CD8-positive, alpha-beta memory T cell (primary cell): ENCODE measurements at places on chromosomes 16 and 17. TPM values are rescaled to one million over a fixed set of nuclear protein-coding genes. Genes with fewer than 3 reads are reported as not detected.

IRX6 gene
- not detected for total RNA-seq

PDILT gene
- not detected for total RNA-seq

SOX8 gene
- total RNA-seq: 0.62 TPM

KRTAP4-1 gene
- not detected for total RNA-seq

SCRN2 gene
- total RNA-seq: 18.0 TPM

OR1A1 gene
- total RNA-seq: not detected

CNGB1 gene
- total RNA-seq: not detected

RNF222 gene
- total RNA-seq: not detected

SLFN12 gene
- 7.4 TPM for total RNA-seq

DNA sequence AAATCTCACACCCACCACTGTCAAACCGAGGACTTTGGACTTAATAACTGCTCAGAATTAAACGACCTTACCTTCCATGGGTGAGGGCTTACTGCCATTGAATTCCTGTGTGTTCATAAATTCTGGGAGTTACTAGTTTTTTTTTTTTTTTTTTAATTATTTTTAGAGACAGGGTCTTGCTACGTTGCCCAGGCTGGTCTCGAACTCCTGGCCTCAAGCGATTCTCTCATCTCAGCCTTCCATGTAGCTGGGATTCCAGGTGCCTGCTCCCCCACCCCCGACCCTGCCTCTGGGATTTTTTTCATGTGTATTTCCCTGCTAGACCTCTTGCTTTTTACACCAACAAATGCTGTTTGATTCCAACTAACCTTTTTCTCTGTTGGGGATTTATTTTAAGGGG is 14.9 kb upstream of the CD300A start:
- H3K27ac ChIP-seq: no peak overlapping the region
- DNase-seq: no peak
- H3K27me3 ChIP-seq: no peaks in the 10 kb centered on the region
- H3K4me3 ChIP-seq: no peak overlapping the region
- H3K4me1 ChIP-seq: peaks cover 18% of the 10 kb centered on the region

DNA sequence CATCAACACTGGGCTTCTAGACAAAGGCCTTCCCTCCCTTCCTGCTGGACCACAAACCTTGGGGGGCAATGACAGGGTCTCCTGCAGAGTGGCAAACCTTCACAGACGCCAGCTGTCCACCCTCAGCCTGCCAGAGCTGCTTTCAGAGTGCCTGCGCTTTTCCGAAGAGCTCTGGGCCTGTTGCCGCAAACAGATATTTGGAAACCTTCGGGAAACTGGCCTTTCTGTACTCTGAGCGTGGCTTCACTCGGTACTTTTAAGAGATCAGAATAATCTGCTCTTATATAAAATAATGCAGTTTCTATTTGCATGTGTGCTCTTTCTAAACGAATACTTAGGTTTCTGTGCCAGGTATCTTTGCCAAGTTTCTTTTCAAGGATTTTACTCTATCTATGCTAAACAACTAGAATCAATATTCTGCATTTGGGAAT is 152.1 kb upstream of the CHMP6 start:
- no peak overlapping the region for H3K27ac ChIP-seq
- peaks cover 4% of the 10 kb centered on the region for H3K36me3 ChIP-seq
- no peaks in the 10 kb centered on the region for H3K27me3 ChIP-seq
- no peak overlapping the region for H3K4me3 ChIP-seq
- DNase-seq: no peak

DNA sequence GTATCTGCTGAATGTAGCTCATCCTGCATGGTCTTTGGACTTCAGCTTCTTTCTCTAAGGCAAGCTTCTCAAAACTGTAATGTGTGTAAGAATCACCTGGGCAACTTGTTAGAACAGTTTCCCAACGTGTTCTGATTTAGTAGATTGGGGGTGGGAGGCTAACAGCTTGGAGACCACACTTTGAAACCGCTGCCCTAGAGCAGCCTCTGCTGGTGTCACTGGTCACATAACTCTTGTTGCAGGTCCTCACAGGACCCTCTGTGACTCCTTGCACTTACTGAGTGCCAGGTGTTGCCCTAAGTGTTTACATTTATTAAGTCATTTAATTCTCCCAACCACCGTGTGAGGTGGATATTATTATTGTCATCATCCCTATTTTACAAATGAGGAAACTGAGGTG is 9.9 kb downstream of the SLC35G3 start:
- H3K36me3 ChIP-seq: no peaks in the 10 kb centered on the region
- no peak for DNase-seq
- H3K4me3 ChIP-seq: no peak overlapping the region
- peaks cover 38% of the 10 kb centered on the region for H3K4me1 ChIP-seq
- H3K27me3 ChIP-seq: no peaks in the 10 kb centered on the region
- no peak overlapping the region for H3K27ac ChIP-seq

- H3K4me3 ChIP-seq: no peak overlapping the region
- no peak for DNase-seq
- H3K36me3 ChIP-seq: no peaks in the 10 kb centered on the region
- H3K27me3 ChIP-seq: no peaks in the 10 kb centered on the region
Observed at GRCh38 chr17:76593959-76594358, 8.3 kb upstream of the ST6GALNAC2 start.

DNA sequence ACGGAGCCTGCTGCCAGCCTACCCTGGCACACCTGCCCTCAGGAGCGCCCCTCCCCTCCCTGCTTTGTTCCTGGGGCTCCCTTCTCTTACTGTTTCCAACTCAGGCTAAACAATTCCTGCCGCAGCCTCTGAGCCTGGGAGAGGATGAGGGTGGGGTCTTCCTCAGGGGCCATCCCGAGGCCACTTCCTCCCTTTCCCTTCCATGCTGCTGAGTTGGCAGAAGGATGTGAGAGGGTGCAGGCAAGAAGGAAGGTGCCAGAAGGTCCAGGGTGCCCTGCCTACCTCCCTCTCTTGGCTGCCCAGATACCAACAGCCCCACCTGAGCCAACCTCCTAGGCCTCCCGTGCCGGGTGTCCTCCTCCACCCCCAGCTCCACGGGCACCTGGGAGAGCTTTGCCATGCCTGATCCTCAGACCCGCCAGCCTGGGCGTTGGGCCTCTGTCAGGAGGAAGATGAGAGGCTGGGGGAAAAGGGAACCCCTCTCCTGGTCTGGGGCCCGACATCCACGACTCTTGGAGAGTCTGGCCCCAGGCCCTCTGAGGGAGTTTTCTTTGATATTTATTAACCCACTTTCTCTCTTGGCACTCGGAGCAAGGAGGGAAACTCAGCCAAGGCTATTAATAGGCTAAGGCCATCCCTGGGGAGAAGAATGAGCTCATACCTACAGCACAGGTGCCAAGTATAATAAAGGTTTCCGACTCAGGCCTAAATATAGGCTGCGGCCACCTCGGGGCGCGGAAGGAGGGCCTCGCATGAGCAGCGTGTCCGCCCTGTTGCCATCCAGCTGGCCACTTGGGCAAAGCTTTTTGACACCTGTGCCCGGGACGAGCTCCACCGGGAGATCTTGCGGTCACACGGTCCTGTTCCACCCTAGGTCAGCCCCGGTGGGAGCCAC is 232.0 kb downstream of the ENGASE start:
- H3K4me3 ChIP-seq: no peak overlapping the region
- no peaks in the 10 kb centered on the region for H3K27me3 ChIP-seq
- DNase-seq: no peak
- H3K4me1 ChIP-seq: no peaks in the 10 kb centered on the region
- no peak overlapping the region for H3K27ac ChIP-seq

GRCh38 chr16:64481497-64481896 is 640.4 kb downstream of the CDH11 start:
- H3K27me3 ChIP-seq: no peaks in the 10 kb centered on the region
- no peak overlapping the region for H3K27ac ChIP-seq
- no peak for DNase-seq
- H3K36me3 ChIP-seq: no peaks in the 10 kb centered on the region
- no peak overlapping the region for H3K4me3 ChIP-seq
- H3K4me1 ChIP-seq: no peaks in the 10 kb centered on the region

- DNase-seq: no peak
- peaks cover 39% of the 10 kb centered on the region for H3K4me1 ChIP-seq
- H3K36me3 ChIP-seq: no peaks in the 10 kb centered on the region
- peak overlapping the region; percentile 82 for H3K4me3 ChIP-seq
- H3K27ac ChIP-seq: peak overlapping the region; percentile 75
Observed at GRCh38 chr17:45149669-45150664, 1.7 kb downstream of the HEXIM1 start.

DNA sequence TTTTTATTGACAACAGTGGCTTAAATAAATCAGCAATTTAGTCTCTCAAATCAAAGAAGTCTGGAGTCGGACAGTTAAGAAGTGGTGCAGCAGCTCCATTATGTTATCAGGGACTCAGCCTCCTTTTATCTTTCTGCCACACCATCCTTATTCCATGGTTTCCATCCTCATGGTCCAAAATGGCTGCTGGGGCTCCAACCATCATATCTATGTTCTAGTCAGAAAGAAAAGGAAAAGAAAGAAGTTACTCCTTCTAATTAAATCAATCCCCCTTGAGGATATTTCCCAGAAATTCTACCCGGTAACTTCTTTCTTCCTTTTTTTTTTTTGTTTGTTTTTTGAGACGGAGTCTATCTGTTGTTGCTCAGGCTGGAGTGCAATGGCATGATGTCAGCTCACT is 109.5 kb downstream of the HS3ST2 start:
- H3K27ac ChIP-seq: no peak overlapping the region
- no peaks in the 10 kb centered on the region for H3K27me3 ChIP-seq
- DNase-seq: no peak
- no peaks in the 10 kb centered on the region for H3K36me3 ChIP-seq
- no peaks in the 10 kb centered on the region for H3K4me1 ChIP-seq

DNA sequence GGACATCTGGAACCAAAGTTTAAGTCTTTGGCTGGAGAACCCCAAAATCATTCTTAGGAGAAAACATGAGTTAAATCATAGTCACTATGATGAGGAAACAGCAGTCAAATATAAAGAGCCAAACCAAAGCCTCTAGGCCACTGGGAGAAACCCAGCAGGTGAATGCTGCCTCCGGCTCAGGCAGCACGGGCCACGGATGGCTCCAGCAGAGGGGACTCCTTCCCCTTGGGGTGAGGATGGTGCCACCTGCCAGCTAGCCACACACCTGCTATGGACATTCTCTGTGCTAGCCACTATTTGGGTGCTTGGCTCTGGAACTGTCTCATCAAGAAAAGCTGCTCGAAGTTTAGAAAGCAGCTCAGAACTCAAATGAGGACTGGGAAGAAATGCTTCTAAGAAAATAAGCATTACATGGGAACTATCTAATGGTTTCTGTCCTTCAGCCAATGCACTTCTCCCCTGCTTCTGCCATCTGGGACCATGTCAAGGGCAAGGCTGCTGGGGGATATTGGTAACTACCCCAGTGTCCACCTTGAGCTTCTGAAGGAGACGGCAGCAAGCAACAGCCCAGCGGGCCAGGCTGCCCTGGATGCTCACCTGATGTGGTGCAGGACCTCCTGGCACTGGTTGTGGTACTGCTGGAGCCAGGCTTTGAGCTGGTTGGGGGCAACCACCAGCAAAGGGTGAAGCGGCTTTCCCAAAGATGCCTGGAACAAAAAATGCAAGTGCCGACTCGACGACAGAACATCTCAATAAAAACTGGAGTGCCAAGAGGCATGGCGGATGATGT is 22.5 kb downstream of the ELAC2 start:
- no peak for DNase-seq
- H3K27ac ChIP-seq: no peak overlapping the region
- no peaks in the 10 kb centered on the region for H3K27me3 ChIP-seq
- no peaks in the 10 kb centered on the region for H3K4me1 ChIP-seq
- peaks cover 68% of the 10 kb centered on the region for H3K36me3 ChIP-seq

DNA sequence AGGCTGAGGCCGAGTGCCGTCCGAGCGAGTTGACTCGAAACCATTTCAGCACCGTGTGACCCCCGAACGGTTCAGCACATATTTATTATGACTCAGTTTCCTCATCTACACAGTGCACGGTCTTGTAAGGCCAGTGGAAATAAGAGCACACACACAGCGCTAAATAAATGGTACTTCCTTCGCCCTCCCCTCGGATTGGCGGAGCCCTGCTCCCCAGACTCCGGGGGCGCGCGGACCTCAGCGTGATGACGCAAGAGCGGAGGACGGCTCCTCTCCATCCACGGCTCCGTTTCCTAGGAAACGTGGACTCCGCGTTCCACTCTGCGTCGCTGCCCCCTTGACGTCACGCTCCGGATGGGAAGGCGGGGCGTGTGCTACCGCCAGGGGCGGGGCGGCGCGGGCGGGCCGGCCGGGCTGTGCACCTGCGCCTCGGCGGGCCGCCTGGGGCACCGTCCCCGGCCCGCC is at the start of gene PARD6A:
Gene PARD6A, plus strand, starts transcription at position 397 of the 465 bp plus-strand sequence. CDS start 79 bp downstream, outside the sequence.
- H3K36me3 ChIP-seq: no peaks in the 10 kb centered on the region
- H3K27me3 ChIP-seq: no peaks in the 10 kb centered on the region
- peak within 1 kb of the TSS; percentile 98 for H3K27ac ChIP-seq
- peak; percentile 95 for DNase-seq
- H3K4me1 ChIP-seq: peaks cover 25% of the 10 kb centered on the region

DNA sequence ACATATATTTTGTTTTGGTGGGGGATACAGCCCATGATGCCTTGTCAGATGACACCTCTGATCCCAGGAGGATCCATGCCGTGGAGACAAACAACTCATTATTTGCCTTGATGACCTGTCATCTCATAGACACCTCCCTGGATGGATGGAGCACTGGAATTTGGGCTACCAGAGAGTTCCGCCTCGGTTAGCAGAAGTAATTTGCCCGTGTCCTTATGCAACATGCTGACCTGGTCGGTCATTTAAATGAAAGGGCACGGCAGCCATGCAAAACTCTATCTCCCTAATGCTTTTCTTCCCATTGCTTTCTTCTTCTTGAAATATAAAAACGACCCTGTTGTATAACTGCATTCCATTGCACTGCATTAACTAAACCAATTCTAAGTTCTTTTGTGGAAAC is 145.3 kb downstream of the GRIN2A start:
- H3K36me3 ChIP-seq: no peaks in the 10 kb centered on the region
- no peak overlapping the region for H3K4me3 ChIP-seq
- no peak for DNase-seq
- H3K27me3 ChIP-seq: no peaks in the 10 kb centered on the region
- H3K4me1 ChIP-seq: no peaks in the 10 kb centered on the region

DNA sequence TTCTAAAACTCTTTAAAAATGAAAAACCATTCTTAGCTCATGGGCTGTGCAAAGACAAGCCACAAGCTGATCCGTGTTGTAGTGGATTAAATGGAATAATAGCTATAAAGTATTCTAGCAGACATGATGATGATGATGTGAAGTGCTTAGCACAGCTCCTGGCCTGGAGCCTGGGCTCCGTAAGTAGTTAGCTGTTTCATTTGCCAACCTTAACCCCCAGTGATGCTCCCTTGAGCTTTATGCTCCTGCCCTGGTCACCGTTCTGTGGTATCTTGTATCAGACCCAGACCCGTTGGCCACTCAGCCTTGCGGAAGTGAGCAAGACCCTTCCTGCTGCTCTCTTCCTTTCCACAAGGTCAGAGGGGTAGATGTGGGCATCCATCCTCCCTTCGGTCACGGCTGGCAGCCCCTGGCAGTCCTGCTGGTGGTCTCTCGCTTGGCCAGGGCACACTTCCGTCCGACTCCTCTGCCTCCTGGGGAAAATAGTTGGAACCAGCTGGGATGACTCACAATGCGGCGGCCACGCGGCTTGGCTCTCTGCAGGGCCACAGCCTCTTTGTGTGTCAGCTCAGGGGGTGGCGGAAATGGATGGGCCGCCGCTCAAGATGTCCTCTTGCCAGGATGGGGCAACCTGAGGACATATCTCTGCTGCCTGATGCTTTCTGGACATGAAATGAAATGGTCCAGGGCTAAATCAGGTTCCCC is 79.1 kb downstream of the GPR139 start:
- no peaks in the 10 kb centered on the region for H3K36me3 ChIP-seq
- H3K4me3 ChIP-seq: no peak overlapping the region
